ENCODE measurements at places on chromosomes 7 and 10.

DNA sequence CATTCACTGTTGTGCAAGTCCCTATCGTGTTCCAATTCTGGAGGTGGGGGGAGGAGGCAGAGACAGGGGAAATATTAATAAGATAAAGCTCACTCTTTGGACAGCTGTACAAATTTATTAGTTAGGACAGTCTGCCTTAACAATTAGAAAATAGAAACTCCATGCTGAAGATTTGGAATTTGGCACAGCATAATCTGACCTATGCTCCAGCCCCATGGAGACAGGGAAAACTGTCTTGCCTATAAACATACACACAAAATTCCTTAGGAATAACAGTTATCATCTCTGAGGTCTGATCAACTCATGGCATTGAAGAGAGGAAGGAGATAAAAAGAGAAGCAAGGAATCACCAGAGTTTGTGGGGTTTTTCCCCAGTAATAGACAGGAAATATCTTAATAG, 335.4 kb upstream of the MEOX2 start:
- DNase-seq: no peak

DNA sequence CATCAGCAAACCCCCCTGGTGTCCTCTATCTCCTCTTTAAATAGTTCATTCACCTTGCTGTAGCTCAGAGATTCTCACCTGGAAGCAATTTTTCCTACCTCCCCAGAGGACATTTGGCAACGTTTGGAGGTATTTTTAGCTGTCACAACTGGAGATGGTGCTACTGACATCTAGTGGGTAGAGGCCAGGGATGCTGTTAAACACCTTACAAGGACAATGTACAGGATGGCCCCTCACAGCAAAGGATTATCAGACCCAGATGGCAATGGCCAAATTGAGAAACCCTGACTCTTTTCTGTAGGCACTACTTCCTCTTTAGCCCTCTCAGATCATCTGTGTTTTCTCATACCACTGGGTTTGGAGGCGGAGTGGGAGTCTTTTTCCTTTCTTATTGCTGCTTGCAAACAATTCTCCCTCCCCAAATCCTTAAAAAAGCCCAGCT, 13.2 kb upstream of the TRA2A start:
- no peak for DNase-seq

DNA sequence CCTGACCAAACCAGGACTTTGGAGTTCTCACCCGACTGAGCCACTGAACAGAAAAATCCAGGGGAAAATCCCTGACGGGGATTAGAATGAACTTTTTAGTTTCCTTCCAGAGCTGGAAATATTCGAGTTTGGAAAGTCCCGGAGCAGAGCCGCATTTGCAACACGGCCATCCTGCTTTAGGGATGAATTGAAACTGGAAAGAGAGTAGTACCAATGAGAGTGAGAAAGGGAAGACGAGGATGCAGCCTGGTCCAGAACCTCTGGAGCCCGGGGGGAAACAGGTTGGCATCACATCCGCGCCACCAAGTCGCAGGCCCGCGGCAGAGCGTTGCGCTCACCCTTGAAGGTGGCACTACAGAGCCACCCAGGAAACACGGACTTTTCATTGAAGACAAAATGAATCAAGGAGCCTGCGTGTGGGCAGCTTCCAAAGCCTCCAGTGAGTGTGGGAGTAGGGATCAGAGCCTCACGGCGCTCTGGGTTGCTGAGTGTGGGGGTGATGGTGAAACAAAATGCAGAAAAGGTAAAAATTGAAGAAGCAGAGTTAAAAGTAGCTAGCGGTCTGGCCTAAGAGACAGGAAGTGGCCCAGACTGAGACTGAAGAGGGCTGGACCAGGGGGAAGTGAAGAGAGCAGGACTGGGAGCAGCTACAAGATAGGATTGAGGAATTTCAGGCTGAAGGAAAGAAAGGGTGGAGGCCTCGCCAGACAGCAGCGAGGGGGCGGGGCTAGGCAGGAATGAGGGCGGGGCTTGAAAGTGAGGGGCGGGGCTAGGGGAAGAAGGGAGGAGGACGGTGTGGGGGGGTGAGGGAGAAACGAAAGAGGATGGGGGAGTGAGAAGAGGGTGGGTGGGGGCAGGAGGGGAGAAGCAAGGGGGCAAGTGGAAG, 1.8 kb downstream of the SMURF1 start:
- peak; percentile 8 for DNase-seq

DNA sequence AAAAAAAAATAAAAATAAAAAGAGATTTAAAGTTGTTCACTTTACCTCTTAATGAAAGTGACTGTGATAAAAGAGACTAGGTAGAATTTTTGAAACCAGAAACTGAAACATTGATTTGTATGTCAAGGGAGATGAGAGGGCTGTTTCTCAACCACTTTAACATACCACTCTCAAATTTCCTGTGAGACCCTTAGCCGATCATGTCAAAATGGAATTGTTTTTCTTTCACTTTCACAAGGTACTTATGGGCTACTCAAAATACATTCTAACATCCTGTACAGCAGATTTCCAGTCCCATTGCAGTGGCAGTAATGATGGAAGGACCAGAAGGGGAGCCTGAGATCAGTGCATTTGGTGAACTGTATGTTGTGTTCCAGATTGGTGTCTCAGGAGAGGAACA, 261.2 kb downstream of the PPP1R3A start:
- no peak for DNase-seq

DNA sequence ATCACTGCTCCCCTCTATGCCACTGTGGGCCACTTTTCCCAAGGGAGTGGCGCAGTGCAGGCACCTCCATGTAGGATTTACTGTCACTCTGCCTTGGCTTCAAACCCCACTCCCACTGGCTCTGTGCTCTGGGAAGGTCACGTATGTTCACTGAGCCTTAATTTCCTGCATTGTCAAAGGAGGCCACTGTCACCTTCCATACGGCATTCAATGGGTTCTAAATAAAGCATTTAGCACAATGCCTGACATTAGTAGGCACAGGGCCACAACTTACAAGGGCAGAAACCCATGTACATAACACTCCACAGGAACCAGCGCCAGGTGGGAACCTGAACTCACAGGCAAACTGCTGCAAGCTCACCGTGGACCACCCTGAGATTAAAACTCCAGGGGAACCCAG, 196.4 kb downstream of the USP6NL start:
- DNase-seq: no peak

DNA sequence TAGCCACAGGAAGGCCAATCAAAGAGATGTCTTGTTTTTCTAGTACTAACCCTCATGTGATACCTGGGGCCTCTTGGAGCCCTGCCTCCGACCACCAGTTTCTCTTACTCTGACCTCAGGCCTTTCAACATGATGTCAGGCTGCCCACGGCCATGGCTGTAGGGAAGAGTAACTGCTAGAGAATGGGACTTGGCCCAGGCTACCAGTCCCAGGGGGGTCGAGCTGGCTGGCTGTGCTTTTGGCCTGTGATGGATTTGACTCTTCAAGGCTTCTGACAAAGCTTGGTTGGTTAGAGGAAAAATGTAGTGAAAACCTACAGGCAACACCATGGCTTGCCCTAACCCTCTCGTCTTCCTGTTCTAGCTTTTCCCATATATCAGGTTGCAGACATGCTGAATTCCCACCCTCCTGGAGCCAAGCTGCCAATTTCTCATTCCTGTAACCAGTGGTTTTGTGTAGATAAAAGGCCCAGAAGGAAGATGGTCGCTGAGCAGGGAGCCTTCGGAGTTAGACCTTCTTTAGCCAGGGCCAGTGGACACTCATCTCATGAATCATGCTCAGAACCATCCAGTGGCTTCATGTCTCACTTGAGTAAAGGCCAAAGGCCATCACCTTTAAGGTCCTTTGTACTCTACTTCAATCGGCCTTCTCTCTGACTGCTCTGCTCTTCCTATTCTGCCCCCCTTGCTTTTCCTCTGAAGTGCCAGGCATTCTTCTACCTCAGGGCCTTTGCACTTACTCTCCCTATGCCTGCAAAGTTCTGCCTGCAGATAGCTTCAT, 19.7 kb downstream of the SUFU start:
- no peak for DNase-seq

GRCh38 chr10:19920075-19920726, 104.0 kb downstream of the PLXDC2 start:
- DNase-seq: no peak

DNA sequence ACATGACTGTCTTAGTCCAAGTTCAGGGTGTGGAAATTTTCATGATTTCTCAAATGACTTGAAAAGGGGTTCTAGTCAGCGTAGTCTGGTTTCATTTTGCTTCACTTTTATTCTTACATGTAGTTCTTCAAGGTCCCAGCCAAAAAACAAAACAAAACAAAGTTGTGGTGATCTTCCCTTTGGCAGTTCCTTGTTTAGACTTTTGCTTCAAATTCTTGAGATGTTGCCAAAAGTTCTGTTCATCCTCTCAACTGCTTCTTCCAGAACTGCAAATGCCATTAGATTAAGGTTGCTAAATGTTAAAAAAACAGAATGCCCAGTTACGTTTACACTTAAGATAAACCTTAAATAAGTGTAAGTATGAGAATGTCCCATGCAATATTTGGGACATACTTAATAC, 370.8 kb upstream of the LRRTM3 start:
- DNase-seq: no peak

GRCh38 chr10:111373696-111374095, 296.9 kb downstream of the ADRA2A start:
- DNase-seq: no peak

- no peak for DNase-seq
These were observed 149.9 kb downstream of the NEURL1 start for GRCh38 chr10:103643381-103643780.

DNA sequence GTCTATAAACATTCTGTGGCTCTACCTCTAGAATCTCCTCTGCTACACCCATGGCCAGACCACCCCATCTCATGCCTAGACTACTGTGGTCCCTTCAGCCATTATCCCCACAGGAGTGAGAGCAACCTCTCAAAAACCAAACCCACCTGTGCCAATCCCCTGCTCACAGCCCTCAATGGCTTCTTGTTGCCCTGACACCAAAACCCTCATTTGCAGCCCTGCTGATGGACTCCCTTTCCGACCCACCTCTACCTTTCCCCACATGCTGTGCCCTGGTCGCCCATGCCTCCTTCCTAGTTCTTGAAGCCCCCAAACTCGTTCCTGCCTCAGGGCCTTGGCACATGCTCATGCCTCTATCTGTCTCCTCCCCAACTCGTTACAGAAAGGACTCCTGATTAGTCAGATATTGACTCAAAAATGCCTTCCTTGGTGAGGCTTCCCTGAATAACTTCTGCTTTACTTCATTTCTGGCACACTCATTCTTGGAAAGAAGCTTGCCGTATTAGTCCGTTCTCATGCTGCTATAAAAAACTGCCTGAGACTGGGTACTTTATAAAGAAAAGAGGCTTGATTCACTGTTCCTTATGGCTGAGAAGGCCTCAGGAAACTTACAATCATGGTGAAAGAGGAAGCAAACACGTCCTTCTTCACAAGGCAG, 104.2 kb downstream of the TEX36 start:
- no peak for DNase-seq

DNA sequence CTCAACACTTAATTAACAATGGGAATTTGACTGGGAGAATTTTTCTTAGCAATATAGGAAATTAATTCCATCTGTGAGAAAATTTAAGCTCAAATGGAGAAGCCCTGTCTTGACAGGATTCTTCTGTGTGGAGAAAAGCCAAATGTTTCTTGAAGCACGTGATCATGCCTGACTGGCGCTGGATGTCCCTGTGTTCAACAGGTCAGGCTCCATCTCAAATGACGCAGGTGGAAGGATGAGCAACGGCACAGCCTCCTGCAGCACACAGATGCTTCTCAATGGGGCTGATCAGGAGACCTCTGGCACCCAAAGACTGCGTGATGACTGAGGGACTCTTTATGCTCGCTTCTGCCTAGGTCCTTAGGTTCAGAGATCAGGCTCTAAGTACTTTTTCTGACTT, 143.8 kb downstream of the RSU1 start:
- no peak for DNase-seq

- DNase-seq: no peak
These were observed 4.5 kb downstream of the FGF8 start for GRCh38 chr10:101771380-101771779.

DNA sequence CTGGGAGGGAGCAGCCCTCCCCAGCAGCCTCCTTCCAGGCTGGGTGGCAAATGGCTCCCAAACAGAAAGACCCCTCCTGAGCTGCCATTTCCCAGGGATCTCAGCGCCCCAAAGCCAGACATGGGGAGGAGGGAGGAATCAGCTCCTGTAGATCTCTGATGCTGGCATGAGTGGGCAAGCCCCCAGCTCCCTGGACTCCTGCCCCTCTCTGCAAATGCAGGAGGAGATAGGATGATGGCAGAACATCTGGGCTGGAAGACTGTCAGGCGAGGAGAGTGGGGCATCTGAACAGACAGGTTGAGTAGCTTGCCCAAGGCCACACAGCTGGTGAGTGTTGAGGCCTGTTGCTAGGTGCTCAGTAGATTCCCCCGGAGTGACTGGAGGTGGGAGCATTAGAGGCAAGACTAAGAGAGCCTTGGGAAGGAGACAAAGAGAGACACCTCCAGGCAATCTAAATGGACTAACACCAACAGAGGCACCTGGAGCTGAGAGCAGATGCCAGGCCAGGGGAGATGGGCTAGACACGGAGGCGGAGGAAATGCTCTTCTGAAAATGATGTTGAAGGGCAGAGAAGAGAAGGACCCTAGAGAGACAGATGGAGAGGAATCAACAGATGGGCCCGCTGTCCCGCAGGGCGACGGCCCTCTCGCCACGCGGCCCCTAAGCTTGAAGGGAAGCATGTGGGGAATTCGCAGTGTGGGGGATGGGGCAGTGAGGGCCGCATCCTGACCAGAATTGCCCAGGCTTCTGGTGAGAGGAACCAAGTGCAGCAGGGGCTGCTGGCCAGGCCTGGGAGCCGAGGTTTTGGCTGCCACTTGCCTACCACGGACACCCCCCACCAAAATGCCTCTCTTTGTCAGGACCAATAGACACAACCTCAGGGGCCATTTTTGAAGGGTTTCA, 84.8 kb upstream of the LRRC4 start:
- no peak for DNase-seq

DNA sequence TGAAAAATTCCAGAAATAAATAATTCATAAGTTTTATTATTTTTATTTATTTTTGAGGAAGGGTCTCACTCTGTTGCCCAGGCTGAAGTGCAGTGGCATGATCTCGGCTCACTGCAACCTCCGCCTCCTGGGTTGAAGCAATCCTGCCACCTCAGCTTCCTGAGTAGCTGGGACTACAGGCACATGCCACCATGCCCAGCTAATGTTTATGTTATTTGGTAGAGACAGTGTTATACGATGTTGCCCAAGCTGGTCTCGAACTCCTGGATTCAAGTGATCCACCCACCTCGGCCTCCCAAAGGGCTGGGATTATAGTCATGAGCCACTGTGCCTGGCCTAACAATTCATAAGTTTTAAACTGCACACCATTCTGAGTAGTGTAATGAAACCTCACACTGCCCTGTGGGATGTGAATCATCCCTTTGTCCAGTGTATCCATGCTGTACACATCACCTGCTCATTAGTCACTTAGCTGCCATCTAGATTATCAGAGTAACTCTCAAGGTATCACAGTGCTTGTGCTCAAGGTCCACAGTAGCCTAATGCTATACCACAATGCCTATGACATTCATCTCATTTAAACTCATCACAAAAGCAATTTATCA, 17.9 kb downstream of the RTKN2 start:
- no peak for DNase-seq

All from NCI-H446 (cell line).